ENCODE measurements at places on chromosomes 1 and 21.

- no peak for DNase-seq
These were observed 342.9 kb upstream of the PLXNA2 start for GRCh38 chr1:208587110-208587509.

DNA sequence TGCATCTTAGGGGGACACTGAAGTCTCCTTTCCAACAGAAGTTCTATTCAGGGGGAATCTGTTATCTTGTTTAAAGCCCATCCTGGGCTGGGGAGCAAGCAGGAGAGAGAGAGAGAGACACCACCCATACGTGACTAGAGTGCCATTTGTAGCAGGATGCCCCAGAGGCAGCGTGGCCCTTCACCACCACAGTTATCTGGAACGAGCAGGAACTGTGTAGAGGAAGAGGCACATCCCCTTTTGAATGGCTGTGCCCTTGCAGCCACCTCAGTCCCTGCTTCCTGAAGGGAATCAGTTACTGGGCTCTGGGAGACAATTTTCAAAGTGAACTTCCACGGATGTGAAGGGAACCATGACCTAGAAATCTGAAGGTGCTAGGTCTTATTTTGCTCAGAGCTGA lies 19.4 kb upstream of the LAMTOR5 start:
- no peak for DNase-seq

DNA sequence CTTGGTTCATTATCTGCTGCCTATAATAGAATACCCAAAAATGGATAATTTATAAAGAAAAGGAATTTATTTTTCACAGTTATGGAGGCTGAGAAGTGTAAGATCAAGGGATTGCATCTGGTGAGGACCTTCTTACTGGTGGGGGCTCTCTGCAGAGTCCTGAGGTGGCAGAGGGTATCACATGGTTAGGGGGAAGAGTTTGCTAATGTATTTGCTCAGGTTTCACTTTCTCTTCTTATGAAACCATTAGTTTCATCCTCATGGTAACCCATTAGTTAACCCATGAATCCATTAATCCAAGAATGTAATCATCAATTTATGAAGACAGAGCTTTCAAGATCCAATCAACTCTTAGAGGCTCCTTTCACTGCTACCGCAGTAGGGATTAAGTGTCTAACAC lies 120.6 kb downstream of the DNM3 start:
- DNase-seq = no peak

DNA sequence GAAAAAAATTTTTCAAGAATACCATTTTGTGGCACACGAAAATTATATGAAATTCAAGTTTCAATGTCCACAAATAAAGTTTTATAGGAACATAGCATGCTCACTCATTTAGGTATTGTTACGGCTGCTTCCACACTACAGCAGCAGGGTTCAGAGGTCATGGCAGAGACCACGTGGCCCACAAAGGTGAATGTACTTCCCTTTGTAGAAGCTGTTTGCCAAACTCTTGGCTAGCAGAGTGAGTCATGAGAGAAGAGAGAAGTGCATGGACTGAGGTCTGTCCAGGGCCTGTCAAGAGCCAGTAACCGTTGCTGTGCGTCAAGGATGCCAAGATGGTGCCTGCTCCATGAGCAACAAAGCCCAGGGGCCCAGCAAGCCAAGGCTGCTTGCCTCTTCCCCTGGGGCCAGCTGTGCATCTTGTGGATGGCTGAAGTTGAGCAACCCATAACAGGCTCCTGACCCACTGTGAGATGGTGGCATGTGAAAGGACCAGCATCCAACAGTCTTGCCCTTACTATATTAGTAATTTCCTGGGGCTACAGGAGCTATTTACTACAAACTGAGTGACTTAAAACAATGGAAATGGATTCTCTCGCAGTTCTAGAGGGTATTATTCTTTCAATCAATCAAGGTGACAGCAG lies 64.8 kb upstream of the ATP5PO start:
- DNase-seq = no peak

- DNase-seq = peak; percentile 44
These were observed 16.7 kb downstream of the SOAT1 start for GRCh38 chr1:179310291-179310690.

GRCh38 chr1:91018006-91018405 lies 3.8 kb downstream of the ZNF644 start:
- DNase-seq = no peak

DNA sequence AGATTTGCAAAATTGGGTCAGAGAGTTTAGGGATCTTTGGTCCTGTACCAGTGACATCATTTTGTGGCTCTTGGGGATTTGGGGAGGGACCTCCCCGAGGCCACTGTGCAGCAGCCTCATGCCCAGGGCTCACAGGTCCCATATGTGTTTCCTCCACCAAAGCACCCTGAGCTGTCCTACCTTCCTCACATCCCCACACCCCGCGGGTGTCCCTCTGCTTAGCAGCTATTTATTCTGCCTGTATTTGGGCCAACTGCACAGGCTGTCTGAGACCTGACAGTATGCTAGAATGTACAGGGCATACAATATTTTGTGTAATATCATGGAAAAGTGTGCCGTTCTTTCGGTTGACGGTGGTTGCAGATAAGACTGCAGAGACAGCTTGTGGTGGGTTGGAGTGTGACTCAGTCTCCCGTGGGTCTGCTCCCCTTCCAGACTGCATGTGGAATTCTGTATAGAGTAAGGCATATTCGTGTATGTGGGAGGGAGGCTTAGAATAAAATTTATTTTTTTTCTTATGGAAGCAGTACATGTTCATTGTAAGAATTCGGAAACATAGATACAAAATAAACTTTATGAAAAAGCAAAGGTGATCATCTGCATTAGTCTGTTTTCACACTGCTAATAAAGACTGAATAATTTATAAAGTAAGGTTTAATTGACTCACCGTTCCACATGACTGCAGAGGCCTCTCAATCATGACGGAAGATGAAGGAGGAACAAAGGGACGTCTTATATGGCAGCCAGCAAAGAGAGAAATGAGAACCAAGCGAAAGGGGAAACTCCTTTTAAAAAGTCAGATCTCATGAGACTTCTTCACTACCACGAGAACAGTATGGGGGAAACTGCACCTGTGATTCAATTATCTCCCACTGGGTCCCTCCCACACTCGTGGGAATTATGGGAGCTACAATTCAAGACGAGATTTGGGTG lies 84.4 kb downstream of the ADARB1 start:
- DNase-seq = no peak

DNA sequence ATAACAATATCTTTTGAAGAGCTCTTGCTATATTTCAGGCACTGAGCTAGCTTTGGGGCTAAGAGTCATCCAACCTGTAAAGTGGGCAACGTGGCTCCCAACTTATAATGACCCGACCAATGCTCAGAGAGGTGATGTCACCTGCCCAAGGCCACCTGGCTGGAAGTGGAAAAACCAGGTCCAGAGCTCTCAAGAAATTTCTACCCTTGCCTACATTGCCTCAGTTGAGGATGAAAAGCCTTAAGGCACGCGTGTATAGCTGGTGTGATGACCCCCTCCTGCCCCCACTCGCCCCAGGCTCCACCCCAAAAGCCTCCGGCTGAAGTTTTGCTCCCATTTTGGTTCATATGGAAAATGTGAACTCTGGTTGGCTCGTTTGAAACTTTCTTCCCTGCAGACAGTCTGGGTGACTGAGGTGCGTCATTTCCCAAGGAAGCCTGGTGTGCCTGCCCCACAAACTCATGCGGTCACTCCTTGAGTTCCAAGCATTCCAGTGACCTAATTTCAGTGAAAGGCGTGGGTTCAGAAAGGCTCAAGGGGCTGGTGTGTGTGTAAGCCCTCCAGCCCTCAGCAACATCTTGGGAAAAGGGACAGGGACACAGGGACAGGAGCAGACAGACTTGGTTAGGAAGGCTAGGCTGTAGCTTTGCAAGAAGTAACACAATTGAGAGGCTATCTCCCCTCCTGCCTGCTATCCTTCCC lies 20.5 kb downstream of the HTR1D start:
- peak; percentile 90 for DNase-seq

DNA sequence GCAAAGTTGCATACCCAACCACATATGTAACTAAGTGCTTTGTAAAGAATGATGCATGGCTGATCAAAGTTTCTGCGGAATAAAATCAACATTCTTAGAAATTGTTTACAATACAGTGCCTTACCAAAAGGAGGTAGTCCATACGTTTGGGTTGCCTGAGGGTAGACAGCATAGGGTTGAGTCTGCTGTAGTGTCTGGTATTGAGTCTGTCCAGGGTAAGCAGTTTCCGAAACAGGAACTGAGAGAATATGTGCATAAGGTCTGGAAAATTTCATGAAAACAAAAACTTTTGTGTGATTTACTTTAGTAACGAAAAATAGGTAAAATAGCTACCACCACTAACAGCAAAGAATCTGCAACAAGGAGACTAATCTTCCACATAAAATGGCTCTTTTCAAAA lies 53.0 kb downstream of the EYA3 start:
- no peak for DNase-seq

DNA sequence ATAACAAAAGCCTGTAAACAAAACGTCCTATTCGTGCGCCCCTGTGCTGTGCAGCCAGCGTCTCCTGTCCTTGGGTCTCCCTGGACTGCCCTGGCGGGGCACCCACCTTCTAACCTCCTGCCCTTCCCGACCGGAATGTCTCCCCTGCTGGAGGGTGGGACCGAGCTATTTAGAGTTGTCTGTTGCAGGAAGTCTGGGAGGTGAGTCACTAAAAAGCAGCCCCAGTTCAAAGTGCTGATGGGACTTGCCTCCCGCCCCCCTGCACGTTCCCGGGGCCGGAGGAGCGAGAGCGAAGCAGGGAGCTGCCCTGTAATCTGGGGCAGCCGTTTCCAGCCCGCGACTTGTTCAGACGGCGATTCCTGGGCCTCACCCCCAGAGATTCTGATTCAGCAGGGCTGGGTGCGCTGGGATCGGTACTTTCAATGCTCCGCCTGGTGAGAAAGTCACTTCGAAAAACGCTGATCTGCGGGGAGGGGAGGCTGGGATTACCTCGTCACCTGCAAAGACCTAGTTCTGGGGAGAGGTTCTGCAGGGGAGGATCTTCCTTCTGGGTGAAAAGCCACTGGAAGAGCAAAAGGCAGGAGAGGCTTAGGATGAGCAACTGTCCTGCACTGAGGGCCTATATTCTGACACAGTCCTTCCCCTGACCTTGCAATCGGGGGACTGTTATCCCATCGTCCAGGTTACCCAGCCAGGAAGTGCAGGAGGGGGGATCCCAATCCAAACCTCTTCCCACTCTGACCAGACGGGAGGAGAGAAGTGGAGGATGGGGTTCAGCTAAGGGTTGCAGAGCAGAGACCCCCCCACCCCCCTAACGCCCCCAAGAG lies 1.2 kb upstream of the DHRS3 start:
- no peak for DNase-seq

DNA sequence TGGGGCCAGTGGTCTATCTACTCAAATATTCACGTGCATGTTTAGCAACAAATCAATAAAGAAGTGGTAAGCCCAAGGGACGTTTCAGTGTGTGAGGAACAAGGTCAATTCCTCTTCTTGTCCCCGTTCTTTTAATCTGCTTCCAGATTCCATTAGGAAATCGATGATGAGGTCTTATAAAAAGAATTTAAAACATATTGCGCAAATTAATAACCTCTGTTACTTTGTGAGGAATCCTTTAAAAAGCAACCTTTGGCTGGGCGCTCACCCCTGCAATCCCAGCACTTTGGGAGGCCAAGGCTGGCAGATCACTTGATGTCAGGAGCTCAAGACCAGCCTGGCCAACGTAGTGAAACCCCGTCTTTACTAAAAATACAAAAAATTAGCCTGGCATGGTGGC lies 113.0 kb upstream of the TMPRSS2 start:
- no peak for DNase-seq

DNA sequence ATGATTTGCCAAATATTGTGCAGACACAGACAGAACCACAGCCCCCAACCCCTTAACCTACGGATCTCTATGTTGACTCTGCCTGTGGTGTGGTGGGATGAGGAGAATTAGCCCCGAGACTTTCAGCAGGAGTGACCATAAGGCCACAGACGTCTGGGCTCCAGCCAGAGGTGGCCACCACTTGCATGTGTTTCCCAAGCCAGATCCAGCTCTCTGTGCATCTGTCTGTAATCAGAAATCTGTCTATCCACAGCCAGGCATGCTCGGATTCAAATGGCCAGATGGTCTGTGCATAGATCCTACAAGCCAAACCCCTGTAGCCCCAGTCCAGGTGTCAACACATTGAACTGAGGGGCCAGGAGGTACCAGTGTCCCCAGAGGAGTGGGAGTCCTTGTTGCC lies 140.6 kb downstream of the SYF2 start:
- no peak for DNase-seq

- no peak for DNase-seq
These were observed 18.6 kb upstream of the MYSM1 start for GRCh38 chr1:58718435-58718834.

DNA sequence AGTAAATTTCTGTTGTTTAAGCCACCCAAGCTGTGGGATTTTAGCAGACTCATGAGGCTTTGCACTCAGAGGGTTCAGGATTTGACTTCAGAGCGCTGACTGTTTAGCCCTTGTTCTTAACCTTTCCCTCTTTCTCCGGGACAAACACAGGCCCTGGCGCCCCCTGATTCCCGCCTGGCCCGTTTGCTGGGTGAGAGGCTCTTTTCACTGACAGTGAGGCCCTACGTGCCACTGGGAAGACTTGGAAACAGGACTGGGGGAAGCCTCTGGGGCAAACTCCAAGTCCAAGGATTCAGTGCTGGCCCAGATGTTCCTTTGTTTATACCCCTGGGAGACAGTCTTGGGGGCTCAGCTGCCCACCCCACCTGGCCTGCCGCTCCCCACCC lies 11.7 kb upstream of the TRIM63 start:
- DNase-seq = no peak

DNA sequence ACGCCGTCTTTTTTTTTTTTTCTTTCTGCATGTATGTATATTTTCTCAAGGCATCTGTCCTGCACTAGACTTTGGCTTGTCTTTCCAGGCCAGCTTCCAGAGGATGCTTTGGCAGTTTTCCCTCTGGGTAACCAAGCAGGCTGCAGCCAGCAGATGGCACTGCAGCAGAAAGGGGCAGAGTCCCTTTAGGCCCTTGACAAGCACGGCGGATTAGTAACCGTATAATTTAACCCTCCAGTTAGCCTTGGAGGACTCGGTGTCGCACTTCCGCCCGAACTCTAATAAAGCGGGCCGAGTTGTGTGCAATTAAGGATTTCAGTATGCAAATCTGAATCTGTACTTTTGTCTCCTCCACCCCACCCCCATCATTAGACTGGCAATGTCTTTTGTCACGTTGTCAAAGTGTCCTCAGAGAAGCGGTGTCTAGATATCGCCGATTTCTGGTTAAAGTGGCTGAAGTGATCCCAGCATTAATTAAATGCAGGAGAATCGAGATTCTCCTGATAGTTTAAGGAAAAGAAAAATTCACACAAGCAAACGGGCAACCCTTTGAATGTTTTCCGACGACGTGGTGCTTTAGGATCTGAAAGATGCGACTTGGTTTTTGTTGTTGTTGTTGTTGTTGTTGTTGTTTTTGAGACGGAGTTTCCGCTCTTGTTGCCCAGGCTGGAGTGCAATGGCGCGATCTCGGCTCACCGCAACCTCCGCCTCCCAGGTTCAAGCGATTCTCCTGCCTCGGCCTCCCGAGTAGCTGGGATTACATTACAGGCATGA lies 1.1 kb upstream of the TMEM167B start:
- DNase-seq = no peak

All from AG04450 (cell line).